ENCODE measurements at places on chromosomes 13 and 19.

DNA sequence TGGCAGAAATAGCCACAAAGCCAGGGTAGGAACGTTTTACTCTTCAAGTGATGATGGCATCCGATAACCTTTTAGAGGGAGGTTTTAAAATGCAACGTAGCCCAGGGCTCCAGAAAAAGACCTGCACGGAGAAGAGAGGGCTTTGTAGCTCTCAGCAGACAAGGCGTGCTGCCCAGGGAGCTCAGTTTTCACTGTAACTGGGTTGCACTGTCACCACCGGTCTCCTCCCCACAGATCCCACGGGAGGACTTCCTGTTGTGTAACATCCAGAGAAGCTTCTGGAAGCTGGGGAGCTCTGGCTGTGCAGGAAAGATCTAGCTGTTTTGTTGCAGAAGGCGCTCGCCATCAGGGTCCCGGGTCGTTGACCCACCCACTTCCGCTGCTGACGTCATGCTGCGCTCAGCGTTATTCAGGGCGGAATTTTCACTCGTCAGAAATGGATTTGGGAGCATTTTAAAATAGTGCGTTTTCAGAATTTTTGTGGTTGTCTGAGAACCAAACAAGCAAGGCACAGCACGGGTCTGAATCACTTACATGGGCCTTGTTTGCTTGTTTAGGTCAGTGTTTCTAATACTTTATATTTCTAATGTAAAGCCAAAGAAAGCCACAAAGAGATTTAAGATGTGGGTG, 50.8 kb downstream of the ATP11A start:
- no peak for DNase-seq

- DNase-seq = no peak
Measured at GRCh38 chr13:41496420-41497234, 39.3 kb downstream of the RGCC start.

- DNase-seq = no peak
Measured at GRCh38 chr13:78686461-78686860, 27.5 kb upstream of the OBI1 start.

GRCh38 chr19:984165-984967, at the start of gene WDR18:
TSS of gene WDR18 (plus strand) at chr19:984345. CDS start at chr19:984354, 9 bp downstream.
- DNase-seq = peak; percentile 66

- no peak for DNase-seq
Measured at GRCh38 chr13:34216256-34216655, 398.3 kb downstream of the RFC3 start.

DNA sequence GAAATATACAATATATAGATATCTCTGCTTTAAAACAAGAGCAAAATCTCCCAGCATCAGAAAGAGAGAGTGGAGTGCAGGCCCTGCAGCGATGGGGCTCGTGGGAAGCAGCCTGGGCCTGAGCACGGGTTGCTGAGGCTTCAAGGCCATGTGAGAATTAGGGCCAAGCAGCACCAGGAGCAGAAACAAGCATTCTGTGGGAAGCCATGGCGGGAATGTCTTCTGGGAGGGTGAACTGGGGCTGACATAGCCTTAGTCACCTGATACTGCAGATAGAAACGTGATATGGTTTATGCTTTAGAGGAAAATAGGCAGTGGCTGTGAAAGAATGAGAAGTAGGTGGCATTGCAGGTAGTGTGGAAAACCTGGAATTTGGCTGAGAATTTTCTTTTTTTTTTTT, 472.3 kb downstream of the IRS2 start:
- no peak for DNase-seq

DNA sequence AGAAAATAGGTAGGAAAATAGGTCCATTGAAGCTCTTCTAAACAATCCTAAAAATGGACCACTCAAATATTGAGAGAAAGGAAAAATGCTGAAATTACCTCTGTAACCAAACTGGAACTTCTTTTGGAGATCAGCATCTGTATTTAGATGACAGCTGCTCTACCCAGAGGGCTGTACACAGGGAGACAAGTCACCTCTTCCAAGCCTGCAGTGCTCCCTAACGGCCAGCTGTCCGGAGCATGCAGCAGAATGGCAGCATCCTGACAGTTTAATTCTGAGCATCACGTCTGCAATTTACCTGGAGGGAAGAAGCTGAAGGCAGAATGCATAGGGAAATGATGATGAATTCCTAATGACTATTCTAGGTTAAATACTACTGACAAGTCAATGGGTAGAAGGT, 62.8 kb upstream of the DIAPH3 start:
- DNase-seq = no peak

GRCh38 chr19:48498595-48499311, 12.9 kb downstream of the LMTK3 start:
- no peak for DNase-seq

- DNase-seq = no peak
Measured at GRCh38 chr13:110187641-110188161, 119.3 kb downstream of the COL4A1 start.

- DNase-seq = no peak
Measured at GRCh38 chr19:30066781-30067759, 125.0 kb downstream of the URI1 start.

GRCh38 chr13:72970301-72970880, 88.4 kb upstream of the KLF5 start:
- DNase-seq = no peak

DNA sequence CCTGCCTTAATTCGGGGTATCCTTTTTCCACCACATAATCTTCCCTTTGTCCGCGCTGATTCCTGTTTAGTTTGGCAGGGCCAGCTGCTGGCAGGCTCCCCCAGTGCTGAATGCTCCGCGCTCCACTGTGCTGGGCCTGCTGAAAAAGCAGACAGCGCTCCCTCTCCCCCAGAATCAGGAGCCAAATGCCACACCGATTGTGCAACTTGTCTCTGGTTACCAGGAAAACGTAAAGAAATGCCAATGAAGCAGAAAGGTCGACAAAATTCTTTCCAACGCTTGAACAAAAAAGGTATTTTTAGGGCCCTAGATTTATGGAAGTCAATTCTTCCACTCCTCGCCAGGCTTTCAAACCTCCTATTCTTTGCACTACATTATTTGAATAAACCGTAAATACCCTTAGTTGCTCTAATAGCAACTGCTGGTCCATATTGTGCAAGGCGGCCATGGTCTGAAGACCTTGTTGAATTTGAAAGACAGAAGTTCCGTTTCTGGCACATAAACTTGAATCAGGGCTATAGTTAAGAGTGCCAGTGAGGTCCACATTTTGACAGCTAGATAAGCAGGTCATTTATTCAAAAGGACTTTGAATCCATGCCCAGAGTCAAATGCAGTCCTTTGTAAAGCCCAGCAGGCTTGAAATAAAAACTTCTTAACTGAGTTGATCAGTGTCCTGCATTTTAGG, 206.7 kb upstream of the RFC3 start:
- no peak for DNase-seq

DNA sequence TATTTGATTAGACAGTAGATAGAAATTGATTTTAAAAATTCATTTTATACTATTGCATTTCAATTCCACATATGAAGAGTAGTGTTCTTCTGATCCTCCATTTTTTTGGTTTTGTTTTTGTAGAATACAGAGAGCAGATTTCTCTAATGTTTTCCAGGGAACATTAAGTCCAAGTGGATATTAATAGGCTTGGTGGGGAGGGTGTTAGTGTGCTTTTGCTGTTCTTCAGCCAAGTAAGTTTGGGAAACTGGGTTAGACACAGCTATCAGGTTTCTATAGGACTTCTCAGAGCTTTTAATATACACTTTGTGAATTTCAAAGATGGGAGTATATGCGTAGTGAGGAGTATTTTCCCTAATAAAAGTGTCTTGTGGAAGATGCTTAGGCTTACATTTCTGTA, 21.8 kb downstream of the NAA16 start:
- no peak for DNase-seq

DNA sequence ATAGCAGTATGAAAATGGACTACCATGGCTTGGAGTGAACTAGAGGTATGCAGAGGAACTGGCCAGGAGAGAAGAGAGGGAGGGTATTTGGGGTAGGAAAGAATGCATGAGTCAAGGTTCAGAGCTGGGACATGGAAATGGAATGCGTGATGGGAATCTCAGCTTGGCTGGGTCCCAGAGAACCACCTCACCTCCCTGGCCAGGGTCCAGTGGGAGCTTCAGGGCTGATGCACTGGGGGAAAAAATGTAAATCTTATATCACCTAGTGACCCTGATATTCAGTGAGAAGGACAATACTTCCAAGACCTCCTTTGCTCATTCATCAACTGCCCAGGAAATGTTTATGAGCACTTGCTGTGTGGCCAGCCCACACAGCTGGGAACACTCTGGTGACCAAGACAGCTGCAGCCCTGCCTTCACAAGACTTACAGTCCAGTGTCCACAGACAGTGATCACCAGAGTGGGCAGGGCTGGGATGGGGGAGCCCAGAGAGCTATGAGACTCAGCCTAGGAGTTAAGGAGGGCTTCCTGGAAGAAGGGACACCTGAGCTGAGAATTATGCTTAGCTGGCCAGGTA, 12.8 kb downstream of the IGSF23 start:
- no peak for DNase-seq

- DNase-seq = no peak
Measured at GRCh38 chr19:3368848-3369336, 2.5 kb downstream of the NFIC start.

- DNase-seq = no peak
Measured at GRCh38 chr19:41909706-41910105, 18.5 kb downstream of the ERFL start.

- no peak for DNase-seq
Measured at GRCh38 chr19:58385313-58385890, 1.7 kb upstream of the RPS5 start.

GRCh38 chr13:106488076-106488475, 47.4 kb downstream of the EFNB2 start:
- no peak for DNase-seq
